Large intestine (tissue), 12 donors: ENCODE measurements at places on chromosomes 6 and 20.

DNA sequence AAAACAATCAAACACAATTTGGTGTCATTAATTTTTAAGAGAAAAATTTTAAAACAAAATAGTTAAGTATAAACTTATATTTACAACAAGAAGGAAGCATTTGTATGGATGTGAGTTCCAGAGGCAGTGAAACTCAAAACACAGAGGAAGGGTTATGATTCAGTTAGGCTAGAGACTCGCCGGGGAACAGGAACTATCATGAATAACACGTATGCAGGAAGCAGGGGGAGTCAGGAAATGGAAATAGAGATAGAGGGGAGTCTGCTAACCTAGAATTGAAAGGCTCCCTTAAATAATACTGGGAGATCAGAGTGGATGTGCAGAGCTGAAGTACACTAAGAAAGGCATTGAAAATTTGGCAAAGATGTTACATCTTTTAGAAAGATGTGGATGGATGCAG is 14.2 kb upstream of the HLA-DRB1 start:
- DNase-seq: no peak

DNA sequence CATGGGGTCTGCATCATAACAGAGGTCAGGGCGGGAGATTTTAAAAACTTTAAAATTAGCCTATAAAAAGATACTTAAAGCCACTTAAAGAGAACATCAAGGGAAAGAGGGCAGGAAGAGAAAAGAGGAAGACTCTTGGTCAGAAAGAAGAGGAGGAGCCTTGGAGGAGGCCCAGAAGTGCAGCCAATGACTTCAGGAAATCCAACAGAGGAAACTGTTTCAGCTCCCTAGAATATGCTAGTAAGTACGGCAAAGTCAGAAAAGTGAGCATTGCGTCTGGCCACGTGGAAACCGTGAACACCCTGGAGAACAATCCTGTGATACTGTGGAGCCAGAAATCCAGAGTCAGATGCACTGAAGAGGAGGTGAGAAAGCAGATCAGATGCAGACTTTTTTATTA is 22.5 kb upstream of the NHSL1 start:
- no peak for DNase-seq

DNA sequence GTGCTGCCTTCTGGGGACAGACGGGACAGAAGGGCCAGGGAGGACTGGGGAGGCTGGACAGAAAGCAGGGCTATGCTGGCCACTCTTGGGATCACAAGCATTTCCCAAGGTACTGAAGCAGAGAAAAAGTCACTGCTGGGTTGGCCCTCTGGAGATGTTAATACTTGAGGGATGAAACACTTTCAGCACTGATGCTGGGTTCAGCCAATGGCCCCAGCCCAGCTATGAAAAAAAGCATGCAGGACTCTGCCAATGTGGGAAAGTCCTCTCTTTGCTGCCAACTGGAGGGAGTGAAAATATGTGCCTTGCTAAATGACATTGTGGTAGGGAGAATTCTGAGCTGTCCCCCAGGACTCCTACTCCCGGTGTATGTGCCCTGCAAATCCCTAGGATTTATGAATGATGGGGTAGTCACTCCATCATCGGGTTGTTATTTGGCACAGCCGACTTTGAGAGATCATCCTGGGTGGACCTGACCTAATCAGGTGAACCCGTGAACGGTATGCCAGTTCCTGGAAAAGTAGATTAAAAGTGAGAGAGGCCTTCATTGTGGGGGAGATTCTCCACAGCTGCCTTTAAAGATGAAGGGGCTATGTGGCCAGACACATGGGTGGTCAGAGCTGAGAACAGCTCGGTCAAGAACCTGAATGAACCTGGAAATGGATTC is 119.9 kb upstream of the TRAF3IP2 start:
- DNase-seq: no peak

DNA sequence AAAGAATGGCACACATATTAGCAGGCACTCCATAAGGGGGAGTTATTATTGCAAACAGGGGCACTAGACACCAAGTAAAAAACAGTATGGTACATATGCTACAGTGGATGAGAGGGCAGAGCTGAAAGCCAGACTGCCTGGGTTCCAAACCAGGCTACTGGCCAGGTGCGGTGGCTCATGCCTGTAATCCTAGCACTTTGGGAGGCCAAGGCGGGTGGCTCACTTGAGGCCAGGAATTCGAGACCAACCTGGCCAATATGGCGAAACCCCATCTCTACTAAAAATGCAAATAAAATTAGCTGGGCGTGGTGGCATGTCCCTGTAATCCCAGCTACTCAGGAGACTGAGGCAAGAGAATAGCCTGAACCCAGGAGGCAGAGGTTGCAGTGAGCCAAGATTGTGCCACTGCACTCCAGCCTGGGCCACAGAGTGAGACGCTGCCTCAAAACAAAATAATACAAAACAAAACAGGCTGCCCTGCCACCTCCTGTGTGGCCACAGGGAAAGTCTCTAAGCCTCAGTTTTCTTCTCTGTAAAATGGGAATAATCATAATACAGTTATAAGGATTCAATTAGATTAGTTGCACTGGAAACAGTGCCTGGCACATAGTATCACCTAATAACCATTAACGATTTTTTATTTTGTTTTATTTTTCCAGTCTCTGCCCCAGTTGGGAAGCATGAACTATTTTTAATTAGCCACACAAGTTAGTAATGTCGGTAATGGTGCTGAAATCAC is 7.5 kb upstream of the TTPAL start:
- DNase-seq: no peak

DNA sequence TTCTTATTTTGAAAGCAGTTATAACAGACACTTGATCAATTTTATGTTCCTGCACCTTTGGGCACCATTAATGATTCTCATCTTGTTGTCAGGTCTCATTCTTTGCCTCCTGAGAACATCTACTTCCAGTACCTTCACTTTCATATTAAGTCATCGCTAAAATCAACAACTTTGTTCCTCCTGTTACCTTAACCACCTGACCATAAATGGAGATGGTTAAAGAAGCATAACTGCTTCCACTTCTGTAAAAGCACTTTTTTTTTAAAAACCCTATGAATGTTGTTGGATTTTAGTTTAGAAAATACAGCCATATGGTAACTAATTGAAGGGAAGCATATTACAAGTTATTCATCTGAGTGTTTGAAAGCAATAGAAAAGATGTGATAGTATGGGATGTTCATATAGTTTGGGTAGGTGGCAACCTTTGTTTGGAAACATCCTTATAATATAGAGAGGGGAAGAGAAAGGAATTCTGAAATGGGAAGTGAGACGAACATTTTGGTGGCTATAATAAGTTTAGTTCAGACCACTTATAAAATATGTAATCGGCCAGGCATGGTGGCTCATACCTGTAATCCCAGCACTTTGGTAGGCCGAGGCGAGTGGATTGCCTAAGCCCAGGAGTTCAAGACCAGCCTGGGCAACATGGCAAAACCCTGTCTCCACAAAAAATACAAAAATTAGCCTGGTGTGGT is 53.9 kb downstream of the AFG1L start:
- DNase-seq: peak; percentile 20

- no peak for DNase-seq
Measured at GRCh38 chr6:123901436-123901835, 97.8 kb downstream of the NKAIN2 start.

DNA sequence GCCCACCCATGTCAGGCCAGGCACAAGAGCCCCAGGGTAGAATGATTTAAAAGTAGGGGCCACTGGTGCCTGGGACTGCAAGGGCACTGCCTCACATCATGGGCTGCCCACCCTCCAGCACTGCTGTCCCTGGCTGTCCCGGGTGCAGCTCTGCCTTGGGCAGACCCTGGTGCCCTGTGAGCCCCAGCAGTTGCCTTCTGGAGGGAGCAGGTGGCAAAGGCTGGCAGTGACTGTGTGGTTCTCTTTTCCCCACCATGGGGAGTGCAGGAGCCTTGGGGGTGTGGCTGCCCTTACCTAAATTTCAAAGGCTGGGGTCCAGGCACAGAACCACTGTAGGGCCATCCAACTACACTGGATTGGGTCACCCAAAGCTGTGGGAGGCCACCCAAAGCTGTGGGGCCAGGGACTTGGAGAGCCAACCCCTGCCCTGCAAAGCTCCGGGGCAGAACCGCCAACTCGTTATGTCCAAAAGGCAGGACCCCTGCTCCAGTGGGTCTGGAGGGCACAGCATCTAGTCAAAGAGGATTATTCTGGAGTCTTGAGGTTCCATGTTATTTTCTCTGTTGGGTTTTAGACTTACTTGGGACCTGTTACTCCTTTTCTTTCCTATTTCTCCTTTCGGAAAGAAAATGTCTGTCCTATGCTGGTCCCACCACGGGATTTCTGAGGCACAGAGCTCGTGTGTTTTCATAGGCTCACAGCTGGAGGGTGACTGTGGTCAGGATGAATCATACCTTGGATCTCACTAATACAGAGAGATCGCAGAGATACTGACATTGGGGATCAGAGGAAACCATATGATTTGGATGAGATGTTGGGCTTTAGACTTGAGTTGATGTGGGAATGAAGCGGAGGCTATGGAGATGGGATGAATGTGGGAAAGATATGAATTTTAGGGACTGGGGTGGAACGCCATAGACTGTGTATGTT is 65.3 kb downstream of the RAMACL start:
- DNase-seq: no peak

DNA sequence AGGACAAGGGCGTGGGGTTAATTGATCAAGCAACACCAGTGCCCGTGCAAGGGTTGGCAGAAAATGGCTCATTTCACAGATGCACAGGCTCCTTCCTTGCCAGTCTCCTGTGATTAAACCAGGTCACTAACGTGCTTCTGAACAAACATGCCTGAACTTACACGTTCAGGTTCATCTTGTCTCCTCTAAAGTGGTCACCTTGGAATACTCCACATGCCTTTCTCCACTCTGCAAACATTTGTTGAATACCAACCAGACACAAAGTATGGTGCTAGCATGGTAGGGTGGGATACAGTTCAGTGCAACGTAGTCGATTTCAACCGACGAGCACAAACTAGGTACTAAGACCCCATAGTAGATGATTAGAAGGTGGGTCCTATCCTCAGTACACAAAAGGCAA is 72.6 kb upstream of the PTPRT start:
- no peak for DNase-seq

DNA sequence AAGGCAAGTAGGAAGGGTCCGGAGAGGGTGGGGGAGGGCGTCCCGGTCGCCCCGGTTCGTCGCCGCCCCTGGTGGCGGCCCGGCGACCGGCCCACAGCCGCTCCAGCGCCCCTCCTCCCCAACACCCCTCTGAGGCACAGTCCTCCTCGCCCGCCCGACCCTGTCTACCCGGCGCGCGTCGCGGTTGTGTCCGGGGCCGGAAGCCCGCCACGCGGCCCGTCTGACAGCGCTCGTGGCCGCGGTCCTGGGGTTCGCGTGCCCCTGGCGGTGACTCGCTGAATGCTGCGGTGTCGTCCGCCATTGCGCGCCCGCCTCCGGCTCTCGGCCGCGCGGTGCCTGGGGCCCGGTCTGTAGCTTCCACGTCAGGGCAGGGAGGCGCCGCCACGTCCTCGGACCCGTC is 335.3 kb upstream of the DEFB115 start:
- DNase-seq: no peak

DNA sequence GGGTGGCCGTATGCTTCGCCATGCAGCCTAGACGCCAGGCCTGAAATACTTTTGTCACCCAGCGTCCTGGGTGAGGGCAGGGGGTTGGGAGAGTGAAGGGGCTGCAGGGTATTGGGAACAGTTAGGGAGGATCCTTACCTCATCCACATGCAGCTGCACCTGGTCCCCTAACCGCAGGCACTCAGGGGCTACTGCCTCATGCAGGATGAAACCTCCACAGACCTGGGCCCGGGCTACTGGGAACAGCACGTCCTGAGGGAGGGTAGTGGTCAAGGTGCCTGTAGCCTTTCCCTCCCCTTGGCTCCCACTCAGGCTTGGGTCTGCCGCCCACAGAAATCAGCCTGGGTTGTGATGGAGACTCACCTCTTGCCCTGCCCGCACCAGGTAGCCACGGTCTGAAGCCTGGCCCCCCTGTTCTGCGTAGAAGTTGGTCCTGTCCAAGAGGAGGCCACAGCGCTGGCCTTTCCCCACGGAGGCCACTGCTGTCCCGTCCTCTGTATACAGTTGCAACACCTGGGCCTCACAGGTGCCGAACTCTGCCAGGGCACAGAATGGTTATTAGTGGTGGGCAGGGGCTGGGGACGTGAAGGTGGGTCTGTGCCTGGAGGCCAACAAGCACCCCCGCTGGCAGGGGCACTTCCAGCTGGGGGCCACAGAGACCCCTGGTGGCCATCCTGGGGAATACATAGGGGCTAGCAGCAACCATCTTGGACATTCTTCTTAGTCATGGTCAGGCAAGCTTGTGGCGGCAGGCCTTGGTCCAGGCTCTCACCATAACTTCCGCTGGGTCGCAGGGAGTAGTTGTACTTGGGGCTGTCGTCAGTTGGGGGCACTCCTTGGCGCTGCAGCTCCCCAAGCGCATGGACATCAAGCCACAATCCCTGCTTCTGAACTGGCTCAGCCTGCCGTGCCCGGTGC is 8.6 kb downstream of the AARS2 start:
- DNase-seq: no peak

- DNase-seq: no peak
Measured at GRCh38 chr20:56829788-56830385, 200.8 kb downstream of the TFAP2C start.

GRCh38 chr20:60292001-60292520 is 333.8 kb downstream of the CDH26 start:
- no peak for DNase-seq

- no peak for DNase-seq
Measured at GRCh38 chr6:157126183-157127098, 196.9 kb downstream of the TMEM242 start.

DNA sequence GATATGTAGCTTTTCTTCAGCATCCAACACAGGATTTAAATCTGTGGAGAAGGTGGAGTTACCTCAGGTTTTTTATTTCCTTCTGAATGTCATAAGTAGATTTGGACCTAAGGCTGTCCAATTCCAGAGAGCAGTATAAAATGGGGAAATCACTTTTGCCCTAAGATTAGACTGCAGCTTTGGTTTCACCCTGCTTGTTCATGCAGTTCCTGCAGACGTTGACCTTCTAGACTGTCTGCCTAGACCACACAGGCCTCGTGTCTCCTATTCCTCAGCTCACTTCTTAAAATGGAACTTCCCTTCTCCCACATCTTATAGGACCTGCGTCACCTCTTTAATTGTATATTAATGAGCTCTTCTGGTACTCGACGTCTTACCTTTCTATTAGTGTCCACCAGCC is 26.0 kb upstream of the C6orf62 start:
- DNase-seq: no peak

- DNase-seq: no peak
Measured at GRCh38 chr6:155779456-155779855, 323.8 kb upstream of the NOX3 start.

- DNase-seq: no peak
Measured at GRCh38 chr6:47239546-47239945, 70.2 kb downstream of the TNFRSF21 start.
